CD8-positive, alpha-beta memory T cell (primary cell): ENCODE measurements at places on chromosomes 12 and 14. TPM values are rescaled to one million over a fixed set of nuclear protein-coding genes. Genes with fewer than 3 reads are reported as not detected.

Gene BEST3
- total RNA-seq: not detected

Gene DBX2
- total RNA-seq: not detected

Gene CCDC38
- 0.24 TPM for total RNA-seq

Gene PRB2
- not detected for total RNA-seq

Gene GLIPR1L2
- total RNA-seq: not detected

Gene REP15
- not detected for total RNA-seq

Gene TAS2R31
- total RNA-seq: 1.3 TPM

Gene PHETA1
- 3.8 TPM for total RNA-seq

Gene RND1
- total RNA-seq: 2.6 TPM

Gene STYK1
- total RNA-seq: 2.1 TPM

Gene KRT78
- not detected for total RNA-seq

Gene IFT81
- 3.7 TPM for total RNA-seq

Gene GPR137C
- 0.91 TPM for total RNA-seq

Gene WASHC4
- 37.8 TPM for total RNA-seq

Gene FAM186B
- total RNA-seq: 0.15 TPM

Gene OR6C2
- not detected for total RNA-seq

Gene SLC4A8
- 2.0 TPM for total RNA-seq

Gene FOXG1
- total RNA-seq: not detected

Gene CELA1
- not detected for total RNA-seq

Gene MTERF2
- 4.9 TPM for total RNA-seq

Gene PYGL
- 0.44 TPM for total RNA-seq

Gene ADAM20
- total RNA-seq: 0.29 TPM

Gene LRFN5
- total RNA-seq: not detected

Gene RNF10
- 173 TPM for total RNA-seq

Gene STAB2
- not detected for total RNA-seq

Gene RNASE3
- total RNA-seq: not detected

Gene B4GALNT3
- 3.1 TPM for total RNA-seq

Gene PARPBP
- 19.5 TPM for total RNA-seq

Gene BHLHE41
- total RNA-seq: not detected

Gene TM9SF1
- 34.0 TPM for total RNA-seq

Gene NAV3
- total RNA-seq: not detected

Gene RHEBL1
- total RNA-seq: 10.1 TPM

Gene ANAPC5
- 133 TPM for total RNA-seq

Gene NUAK1
- not detected for total RNA-seq

Gene RAD9B
- 0.74 TPM for total RNA-seq

Gene PSMD9
- total RNA-seq: 89.9 TPM

Gene SSTR1
- not detected for total RNA-seq

Gene PAPOLA
- total RNA-seq: 186 TPM

Gene JDP2
- 0.24 TPM for total RNA-seq

Gene DUSP6
- total RNA-seq: 23.4 TPM

Gene OTUB2
- total RNA-seq: 1.8 TPM

Gene NUDT4
- 83.6 TPM for total RNA-seq

Gene CISTR
- not detected for total RNA-seq

Gene KCNA1
- not detected for total RNA-seq

Gene CGRRF1
- total RNA-seq: 15.3 TPM

Gene EFCAB11
- 12.1 TPM for total RNA-seq

Gene TUNAR
- total RNA-seq: not detected

Gene CLEC7A
- 0.68 TPM for total RNA-seq

Gene GLIPR1L1
- not detected for total RNA-seq

Gene PPP1CC
- 242 TPM for total RNA-seq

Gene PUS7L
- 17.8 TPM for total RNA-seq

Gene PLA2G1B
- not detected for total RNA-seq

Gene OASL
- 4.3 TPM for total RNA-seq

Gene BCL2L2
- 1.0 TPM for total RNA-seq

Gene ESR2
- 0.93 TPM for total RNA-seq

Gene DTX3
- 18.3 TPM for total RNA-seq

Gene SMIM41
- total RNA-seq: not detected

Gene KRT82
- not detected for total RNA-seq
